ENCODE measurements at places on chromosomes 1 and 21. TPM values are rescaled to one million over a fixed set of nuclear protein-coding genes. Genes with fewer than 3 reads are reported as not detected.

Gene KCNK1
- 10.8 TPM for total RNA-seq

Gene NUDT4B
- total RNA-seq = 10.4 TPM

Gene F13B
- total RNA-seq = not detected

Gene SH2D2A
- total RNA-seq = not detected

Gene S100A3
- 1.4 TPM for total RNA-seq

Gene PAQR6
- 0.59 TPM for total RNA-seq

All from smooth muscle cell of the umbilical artery (primary cell).